ENCODE measurements at places on chromosomes 3 and 15. TPM values are rescaled to one million over a fixed set of nuclear protein-coding genes. Genes with fewer than 3 reads are reported as not detected.

The GOLGA6D gene
- total RNA-seq = not detected

The TIMP4 gene
- total RNA-seq = not detected

The SMCO1 gene
- total RNA-seq = not detected

The TEX264 gene
- 26.6 TPM for total RNA-seq

The PIK3CA gene
- total RNA-seq = 15.9 TPM

The CRTAP gene
- total RNA-seq = 48.1 TPM

The DAG1 gene
- 8.2 TPM for total RNA-seq

The LMLN gene
- total RNA-seq = 2.1 TPM

The SLCO2A1 gene
- total RNA-seq = not detected

The RARB gene
- not detected for total RNA-seq

The P2RY12 gene
- not detected for total RNA-seq

The ADAM10 gene
- 70.7 TPM for total RNA-seq

The GATA2 gene
- not detected for total RNA-seq

The ATP13A5 gene
- not detected for total RNA-seq

All from activated naive CD4-positive, alpha-beta T cell treated with anti-CD3 and anti-CD28 coated beads for 36 hours (primary cell).